ENCODE measurements at places on chromosomes 2 and 18.

DNA sequence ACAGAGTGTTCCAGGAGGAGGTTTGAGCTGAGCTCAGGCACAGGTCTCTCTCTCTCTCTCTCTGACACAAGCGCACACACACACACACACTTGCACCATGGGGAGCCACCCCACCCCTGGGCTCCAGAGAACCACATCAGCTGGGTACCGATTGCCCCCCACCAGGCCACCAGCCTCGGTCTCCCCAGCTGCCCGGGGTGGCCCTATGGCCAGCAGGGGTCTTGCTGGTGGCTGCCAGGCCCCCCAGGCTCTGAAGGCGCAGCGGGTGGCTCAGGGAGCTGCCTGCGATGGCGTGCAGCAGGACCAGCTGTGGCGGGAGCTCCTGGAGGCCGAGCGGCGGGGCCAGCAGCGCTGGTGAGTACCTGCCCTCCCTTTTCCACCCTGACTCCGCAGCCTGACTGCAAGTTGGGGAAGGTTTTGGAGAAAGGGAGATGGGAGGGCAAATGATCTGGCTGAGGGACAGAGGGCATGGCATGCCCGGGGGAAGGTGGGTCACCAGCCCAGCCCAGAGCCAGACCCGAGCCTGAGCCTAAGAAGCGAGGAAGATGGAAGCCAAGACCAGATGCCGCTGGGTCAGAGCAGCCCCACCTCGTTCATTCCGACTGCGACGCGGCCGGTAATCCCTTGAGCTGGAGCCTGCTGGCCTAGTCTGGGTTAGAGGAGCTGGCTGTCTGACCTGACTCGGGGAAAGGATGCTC lies 21.9 kb upstream of the SLC66A3 start:
- no peak for DNase-seq

DNA sequence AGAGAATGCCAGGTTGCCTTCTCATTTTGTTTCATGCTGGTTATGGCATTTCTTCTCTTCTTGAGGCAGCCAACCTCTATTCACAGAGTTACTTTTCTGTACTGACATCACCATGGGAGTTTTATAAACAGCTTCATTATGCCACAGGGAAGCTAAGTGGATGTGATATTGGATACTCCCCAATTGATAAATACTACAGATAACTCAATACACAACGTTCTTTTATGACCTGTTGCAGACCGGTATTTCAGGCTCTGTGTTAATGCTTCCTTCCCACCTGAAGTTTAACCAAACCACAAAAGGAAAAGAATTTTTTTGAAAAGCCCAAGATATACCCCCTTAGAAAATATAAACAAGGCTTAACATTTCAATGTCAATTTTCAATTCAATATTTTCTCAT lies 258.3 kb upstream of the SOX11 start:
- DNase-seq = no peak

- DNase-seq = no peak
Observed at GRCh38 chr2:171173087-171173486, 12.4 kb upstream of the TLK1 start.

- DNase-seq = no peak
Observed at GRCh38 chr2:152037743-152038435, 61.0 kb downstream of the CACNB4 start.

DNA sequence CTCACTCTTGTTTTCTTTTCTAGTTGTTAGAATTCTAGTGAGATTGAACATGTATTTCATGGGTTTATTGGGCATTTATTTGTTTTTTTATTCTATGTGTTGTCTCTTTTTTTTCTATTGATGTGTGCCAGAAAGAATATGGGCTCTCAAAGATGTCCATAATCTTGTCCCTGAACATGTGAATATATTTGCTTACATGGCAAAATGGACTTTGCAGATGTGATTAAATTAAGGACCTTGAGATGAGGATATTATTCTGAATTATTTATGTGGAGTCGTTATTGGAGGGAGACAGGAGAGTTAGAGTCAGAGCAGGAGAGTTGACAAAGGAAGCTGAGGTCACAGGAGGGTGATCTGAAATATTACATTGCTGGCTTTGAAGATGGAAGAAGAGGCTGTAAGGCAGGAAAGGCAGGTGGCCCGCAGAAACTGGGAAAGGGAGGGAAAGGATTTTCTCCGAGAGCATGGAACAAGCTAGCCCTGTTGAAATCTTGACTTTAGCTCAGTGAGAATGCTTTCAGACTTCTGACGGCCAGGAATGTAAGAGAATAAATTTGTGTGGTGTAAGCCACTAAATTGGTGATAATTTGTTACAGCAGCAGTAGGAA lies 82.8 kb downstream of the NABP1 start:
- DNase-seq = no peak

GRCh38 chr2:57407772-57408201 lies 638.8 kb upstream of the VRK2 start:
- no peak for DNase-seq

DNA sequence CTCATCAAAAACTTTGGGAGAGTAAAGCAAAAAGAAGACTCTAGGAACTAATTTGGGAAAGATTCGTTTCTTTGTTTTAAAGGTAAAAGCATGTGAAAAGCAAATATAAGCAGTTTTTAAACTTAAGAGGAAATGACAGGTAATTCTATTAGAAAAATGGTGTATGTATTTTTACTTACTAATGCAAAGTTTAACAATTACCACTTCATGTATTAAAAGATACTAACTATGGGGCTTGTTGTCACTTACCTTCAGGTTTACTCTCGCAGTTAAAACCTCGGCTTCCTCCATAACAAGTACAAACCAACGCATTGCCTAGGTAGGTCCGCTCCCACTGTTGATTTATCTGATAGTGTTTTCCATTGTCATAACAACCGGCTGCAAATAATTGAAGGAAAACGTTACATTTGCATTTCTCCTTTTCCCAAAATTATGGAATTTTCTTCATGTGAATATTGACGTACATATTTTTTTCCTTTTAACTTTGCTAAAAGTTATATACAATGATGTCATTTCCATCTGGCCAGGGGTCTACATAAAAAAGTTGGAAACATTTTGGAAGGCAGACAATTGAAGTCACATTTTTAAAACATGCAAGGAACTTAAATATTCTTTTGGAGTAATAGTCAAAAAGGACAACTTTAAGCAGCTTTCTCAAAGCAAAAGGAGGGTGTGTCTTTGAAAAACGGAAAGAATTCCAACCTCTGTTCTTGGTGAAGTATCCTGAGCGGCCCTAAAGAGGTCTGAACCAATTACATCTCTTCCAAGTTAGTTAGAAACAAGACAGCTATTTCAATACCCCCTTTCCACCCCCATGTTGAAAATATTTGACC lies 1.2 kb downstream of the FN1 start:
- DNase-seq = no peak

Measured in HCT116 (cell line).